ENCODE measurements at places on chromosomes 4 and X.

- no peak for DNase-seq
Measured at GRCh38 chrX:38473701-38474100, 87.6 kb upstream of the TSPAN7 start.

- DNase-seq: no peak
Measured at GRCh38 chr4:159160242-159160641, 57.4 kb downstream of the RAPGEF2 start.

GRCh38 chrX:153460826-153461225 lies 9.6 kb downstream of the HAUS7 start:
- DNase-seq: no peak

- DNase-seq: no peak
Measured at GRCh38 chrX:9033586-9033985, 341 bp downstream of the FAM9B start.

DNA sequence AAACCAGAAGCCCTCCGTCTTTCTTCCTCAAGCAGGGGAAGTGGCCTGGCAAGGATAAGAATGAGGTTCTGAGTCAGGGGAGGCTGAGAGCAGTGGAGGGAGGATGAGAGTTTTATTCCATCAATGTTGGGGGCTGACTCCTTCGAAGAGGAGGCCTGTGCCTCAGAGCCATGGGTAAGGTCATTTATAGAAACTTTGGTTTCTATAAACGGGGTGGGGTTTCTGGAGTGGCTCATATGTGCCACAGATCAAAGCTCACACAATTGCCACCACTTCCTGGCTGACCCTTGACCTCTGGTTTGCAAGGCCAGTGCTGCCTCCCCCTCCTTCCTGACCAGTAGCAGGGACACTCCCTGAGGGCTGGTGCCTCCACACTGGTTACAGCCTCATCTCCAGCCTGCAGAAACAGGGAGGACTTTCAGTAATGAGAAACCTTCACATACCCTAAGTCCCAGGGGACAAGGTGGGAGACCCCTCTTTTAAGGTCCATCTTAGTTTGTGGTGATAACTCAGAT lies 166.0 kb downstream of the PDGFRA start:
- DNase-seq: no peak

- no peak for DNase-seq
Measured at GRCh38 chr4:157574606-157575005, 354.1 kb downstream of the GRIA2 start.

DNA sequence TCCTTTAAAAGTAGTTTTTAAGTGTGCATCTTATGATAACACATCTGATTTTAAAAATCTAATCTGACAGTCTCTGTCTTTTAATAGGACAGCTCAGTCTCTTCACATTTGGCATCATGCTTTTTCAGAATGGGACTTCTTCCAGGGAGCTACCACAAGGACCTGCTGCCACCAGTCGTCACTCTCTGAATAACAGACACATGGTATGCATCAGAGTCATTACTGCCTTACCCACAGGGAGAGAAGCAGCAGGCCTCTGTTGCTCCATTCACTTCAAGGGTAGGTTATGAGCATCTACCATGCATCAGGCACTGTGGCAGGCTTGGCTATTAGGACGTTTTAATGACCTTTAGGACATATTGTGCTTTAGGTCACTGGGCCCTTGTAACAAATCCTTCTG lies 50.0 kb upstream of the AFAP1 start:
- no peak for DNase-seq

GRCh38 chrX:13009844-13010243 lies 34.6 kb downstream of the FAM9C start:
- DNase-seq: no peak

Data from NCI-H748 treated with DMSO at 0.1 percent for 48 hours (cell line).